Vagina (tissue), 2 donors: ENCODE measurements at places on chromosomes 16 and 17.

DNA sequence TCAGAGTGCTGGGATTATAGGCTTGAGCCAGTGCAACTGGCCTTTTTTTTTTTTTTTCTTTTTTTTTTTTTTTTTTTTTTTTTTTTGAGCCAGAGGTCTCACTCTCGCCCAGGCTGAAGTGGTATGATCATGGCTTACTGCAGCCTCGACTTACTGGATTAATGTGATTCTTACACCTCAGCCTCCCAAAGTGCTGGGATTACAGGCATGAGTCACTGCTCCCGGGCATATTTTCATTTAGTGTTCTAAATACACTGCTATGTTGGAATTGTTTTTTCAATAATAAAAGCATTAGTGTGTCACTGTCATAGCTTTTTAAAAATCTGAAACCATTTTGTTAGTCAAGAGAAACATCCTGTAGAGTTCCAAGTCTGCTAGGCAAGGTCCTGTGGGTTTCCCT is 40.3 kb downstream of the NDE1 start:
- DNase-seq: no peak

DNA sequence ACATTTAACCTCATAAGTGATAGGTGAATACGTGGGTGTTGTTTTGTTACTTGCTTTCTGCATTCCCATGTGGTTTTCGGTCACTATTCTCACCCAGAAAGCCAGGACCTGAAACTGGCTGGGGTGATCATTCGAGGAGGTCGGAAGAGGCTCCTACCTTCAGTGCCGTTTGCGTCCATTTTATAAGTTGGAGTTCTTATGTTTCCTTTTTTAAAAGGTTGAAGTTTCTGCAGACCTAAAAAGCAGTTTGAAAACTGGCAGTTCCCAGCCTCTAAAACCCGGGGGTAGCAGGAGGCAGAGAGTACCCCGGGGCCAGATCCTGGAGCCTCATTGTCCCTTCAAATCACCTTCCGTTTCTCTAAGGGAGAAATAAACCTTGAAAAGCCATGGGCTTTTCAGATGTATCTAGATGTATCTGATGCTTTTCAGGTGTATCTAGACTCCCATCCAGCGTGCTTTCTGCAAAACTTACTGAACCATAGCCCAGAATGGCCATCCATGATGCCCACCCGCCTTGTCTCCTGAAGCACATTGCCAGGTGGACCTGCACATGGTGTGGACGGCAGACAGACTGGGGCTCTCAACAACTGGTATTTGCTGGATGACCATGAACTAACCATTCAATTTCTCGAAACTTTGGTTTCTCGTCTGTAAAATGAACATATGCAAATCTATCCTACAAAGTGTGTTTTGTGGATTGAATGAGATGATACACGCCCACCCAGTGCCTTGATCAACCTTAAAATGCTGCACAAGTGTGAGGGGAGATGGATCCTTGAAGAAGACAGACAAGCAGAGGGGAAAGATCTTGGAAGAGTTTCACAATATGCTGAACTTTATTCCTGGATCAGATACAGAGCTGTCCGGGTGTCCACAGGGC is 1.3 kb downstream of the NLRC5 start:
- no peak for DNase-seq

- DNase-seq: no peak
Observed at GRCh38 chr16:4411684-4412083, 4.7 kb downstream of the CORO7 start.

DNA sequence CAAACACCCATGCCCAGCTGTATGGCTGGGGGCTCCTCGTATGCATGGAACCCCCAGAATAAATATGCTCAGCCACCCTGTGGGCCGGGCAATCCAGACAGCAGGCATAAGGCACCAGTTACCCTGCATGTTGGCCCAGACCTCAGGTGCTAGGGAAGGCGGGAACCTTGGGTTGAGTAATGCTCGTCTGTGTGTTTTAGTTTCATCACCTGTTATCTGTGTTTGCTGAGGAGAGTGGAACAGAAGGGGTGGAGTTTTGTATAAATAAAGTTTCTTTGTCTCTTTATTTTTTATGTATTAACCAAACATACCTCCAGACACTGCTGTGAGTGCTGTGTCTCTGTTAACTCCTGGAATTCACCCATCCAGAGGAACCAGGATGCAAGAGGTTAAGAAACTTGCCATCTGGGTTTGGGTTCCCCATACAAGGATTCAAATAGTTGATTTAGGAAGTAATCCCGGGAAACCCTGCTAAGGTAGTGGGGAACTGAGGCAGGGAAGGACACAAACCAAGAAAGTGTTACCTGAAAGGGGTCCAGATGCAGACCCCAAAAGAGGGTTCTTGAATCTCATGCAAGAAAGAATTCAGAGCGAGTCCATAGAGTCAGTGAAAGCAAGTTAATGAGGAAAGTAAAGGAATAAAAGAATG is 37.4 kb upstream of the IL21R start:
- no peak for DNase-seq

- no peak for DNase-seq
Observed at GRCh38 chr17:57471868-57472368, 215.6 kb downstream of the MSI2 start.
